ENCODE measurements at places on chromosomes 4 and X.

- DNase-seq, result no peak
Observed at GRCh38 chr4:152828122-152828521, 48.4 kb downstream of the ARFIP1 start.

DNA sequence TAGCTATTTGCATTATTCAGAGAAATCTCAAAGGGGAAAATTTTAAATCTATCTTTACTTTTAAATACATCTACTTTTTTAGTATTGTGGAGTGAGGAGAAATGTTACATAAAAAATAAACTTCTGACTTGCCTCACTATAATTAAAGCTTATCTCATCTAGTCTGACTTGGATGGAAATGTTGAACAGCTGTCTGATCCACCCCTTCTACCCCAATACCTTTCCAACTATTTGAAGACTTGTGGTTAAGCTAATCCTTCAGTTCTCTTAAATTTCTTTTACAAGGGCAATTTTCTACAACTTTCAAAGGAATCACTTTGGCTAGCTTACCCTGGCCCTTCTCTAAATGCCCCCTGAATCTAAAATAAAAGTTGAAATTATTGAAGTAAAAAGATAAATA is 17.3 kb upstream of the RPS6KA6 start:
- DNase-seq, result no peak

DNA sequence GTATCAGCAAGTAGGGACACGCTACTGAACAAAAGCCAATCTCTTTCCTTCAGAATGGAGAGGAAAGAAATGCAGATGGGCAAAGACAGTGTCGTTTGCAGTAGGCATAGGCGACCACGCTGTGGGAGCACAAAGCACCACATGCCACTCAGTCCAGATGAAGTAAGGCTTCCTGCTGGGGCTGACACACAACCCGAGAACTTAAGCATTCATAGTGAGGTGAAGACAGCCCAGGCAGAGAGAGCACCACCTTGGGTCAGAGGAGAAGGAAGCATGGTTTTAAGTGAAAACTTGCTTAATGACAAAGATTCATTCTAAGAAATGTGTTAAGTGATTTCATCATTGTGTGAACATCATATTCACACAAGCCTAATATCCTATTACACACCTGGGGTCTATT is 238.8 kb downstream of the MGST2 start:
- DNase-seq, result no peak

DNA sequence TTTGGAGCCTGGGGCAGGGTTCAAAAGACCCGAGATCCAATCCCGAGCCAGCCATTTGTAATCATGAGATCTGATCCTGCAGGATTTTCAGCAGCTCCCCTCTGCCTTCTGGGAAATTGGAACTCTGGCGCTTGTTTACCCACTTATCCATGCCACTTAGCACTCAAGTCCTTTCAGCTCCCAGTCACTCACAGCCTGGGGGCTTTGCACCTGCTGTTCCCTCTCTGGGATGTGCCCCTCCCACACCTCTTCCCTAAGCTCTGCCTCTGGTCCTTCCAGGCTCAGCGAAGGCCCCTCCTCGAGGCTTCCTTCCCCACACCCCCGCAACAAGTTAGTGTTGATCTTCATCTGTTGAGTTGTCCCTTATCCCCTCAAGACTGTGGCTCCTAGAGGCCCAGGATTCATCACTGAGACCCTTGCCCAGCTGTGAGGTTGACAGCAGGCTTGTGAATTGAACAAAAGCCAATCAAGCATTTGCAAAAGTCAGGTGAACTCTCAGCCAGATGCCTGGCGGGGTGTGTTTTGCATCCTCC is 99.1 kb upstream of the AFAP1 start:
- no peak for DNase-seq

DNA sequence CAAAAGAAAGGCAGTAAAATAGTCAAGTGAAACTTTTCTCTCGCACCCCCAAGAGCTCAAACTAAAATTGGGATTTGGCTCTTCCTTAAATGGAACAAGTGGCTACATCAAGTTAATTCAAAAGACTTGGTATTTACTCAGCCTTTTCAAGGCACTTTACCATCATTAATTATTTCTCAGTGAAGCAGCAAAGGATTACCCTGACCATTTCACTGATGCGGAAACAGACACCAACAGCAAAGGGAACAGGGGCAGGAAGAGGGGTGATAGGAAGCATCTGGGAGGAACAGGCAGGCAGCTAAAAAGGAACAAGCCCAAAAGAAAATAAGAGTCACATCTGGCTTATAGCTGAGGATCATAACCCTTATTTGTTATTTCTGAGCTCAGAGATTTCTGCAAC is 2.7 kb downstream of the SCML2 start:
- no peak for DNase-seq

DNA sequence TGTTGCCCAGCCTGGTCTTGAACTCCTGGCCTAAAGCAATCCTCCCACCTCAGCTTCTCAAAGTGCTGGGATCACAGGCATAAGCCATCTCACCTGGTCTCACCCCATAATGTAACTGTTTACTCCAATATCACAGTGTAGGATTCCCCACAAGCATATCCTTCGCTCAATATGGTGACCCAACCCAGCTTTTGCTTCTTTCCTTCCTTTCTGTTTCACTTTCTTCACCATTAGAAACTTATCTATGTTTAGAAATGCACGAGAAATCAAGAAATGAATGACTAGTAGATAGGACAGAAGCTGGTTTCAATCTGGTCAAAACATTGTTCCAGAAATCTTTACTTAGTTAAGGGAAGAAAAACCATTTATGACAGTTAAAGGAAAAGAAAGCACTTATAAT is 18.9 kb downstream of the TSPAN5 start:
- no peak for DNase-seq

DNA sequence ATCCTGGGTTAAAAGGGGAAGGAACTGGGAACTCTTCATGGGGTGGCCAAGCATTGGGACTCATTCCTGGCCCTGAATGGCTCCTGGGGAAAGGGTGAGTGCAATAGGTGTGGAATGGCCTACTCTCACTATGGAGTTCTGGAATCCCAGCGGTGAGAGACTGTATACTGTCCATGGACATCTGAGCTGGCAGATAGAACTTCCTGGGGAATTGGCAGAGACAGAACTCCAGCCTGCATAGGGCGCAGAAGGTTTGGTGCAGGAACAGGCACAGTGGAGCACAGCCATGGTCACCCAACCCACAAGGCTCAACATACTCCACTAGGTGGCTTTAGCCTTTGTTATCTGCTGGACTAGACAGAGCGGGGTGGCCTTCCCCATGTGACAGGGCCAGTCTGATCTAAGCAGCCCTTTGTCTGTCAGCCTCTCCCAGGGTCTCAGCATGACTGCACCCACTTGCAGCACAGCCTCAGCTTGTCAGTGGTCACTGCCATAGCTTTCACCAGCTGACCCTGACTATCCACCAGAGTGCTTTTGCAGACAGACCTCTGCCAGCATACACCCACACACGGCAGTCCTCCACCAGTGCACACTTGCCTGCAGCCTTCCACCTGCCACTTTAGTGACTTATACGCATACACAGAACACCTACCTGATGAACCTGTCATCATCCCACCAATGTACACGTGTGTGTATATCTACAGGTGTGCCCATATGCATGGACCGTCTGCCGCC is 48.4 kb downstream of the TECRL start:
- no peak for DNase-seq

- no peak for DNase-seq
Observed at GRCh38 chr4:13298655-13299054, 185.5 kb downstream of the RAB28 start.

- DNase-seq, result no peak
Observed at GRCh38 chrX:24266996-24267395, 46.9 kb downstream of the SUPT20HL2 start.

- DNase-seq, result no peak
Observed at GRCh38 chr4:30103455-30103854, 616.7 kb upstream of the PCDH7 start.

DNA sequence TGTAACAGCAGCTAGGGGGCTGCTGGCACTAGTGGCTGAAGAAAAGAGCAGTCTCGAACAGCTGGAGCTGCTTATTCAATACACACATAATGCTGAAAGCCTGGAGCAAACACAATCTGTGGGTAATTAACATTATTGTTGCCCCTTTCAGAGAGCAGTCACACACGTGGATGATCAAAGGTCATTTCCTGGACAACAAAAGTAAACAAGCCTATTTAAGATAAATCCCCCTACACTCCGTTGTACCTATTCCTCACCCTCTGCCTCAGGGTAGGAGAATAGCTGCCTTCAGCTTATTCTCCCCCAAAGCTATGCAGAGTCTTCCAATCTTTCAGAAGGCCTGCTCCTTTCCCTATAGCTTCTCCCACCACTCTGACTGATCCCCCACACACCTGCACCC is 803.9 kb downstream of the C4orf33 start:
- no peak for DNase-seq

- DNase-seq, result no peak
Observed at GRCh38 chr4:138229160-138229559, 13.0 kb downstream of the SLC7A11 start.

GRCh38 chr4:169668069-169668721 is 47.8 kb downstream of the CLCN3 start:
- DNase-seq, result no peak

DNA sequence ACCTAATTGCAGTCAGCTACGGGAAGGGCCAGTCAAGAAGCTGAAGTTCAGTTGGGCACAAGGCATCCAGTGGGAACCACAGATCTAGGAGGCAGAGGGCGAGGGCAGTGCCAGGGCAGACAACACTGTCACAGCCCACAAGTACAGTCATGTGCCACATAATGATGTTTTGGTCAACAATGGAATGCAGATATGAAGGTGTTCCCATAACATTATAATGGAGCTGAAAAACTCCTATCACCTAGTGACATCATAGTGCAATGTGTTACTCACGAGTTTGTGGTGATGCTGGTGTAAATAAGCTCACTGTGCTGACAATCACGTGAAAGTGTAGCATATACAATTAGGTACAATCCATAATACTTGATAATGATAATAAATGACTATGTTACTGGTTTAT is 4.5 kb upstream of the TMEM255A start:
- DNase-seq, result no peak

DNA sequence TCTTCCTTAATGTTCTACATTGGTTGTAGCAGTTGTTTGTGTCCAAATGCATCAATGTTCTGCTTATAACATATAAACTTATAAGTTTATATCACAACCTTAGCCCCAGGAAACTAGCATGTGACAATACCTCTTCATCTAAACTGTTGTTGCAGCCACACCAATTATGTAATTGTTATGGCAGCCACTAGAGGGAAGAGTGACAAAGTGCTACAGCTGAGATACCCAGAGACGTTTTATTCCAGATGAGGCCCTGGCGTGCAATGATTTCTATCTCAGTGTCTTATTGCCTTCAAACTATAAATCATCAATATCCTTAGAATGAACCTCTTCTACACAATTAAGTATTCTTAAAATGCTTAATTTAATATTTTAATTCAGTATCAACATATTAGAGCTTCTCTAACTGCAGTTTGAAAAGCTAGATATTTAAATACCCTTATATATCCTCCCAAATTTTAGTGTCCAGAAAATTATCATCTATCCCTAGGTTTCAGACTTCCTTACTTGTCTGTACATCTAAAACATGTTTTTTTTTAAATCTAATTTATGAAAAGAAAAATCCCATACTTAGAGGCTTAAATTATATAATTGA is 171.6 kb downstream of the PCDH10 start:
- no peak for DNase-seq

- no peak for DNase-seq
Observed at GRCh38 chr4:13733817-13734216, 106.3 kb upstream of the BOD1L1 start.

- DNase-seq, result no peak
Observed at GRCh38 chrX:41300758-41301437, 33.1 kb upstream of the DDX3X start.

GRCh38 chrX:120499301-120500072 is 30.4 kb upstream of the LAMP2 start:
- DNase-seq, result no peak

DNA sequence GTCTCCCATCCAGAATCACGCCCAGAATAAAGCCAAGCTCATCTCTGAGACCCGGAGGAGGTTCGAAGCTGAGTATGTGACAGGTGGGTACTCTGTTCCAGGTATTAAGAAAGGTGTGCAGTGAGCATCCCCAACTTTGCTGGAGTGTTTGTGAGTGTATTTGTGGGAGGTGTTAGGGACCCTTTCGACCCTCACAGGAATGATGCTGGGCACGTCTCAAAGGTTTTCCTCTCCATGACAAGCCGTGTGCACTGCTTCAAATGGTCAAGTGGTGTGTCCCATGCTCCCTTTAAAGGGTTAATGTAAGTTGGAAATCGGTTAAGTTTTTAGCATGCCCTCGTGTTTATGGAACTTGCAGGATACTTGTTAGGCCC is 442 bp downstream of the MOSPD2 start:
- no peak for DNase-seq

- DNase-seq, result no peak
Observed at GRCh38 chr4:105274504-105274903, 127.8 kb downstream of the TET2 start.

- no peak for DNase-seq
Observed at GRCh38 chr4:15352524-15352923, 75.3 kb upstream of the C1QTNF7 start.

- no peak for DNase-seq
Observed at GRCh38 chrX:140815868-140816267, 106.3 kb downstream of the LINC00632 start.

GRCh38 chrX:50988649-50989048 is 78.1 kb downstream of the BMP15 start:
- no peak for DNase-seq

DNA sequence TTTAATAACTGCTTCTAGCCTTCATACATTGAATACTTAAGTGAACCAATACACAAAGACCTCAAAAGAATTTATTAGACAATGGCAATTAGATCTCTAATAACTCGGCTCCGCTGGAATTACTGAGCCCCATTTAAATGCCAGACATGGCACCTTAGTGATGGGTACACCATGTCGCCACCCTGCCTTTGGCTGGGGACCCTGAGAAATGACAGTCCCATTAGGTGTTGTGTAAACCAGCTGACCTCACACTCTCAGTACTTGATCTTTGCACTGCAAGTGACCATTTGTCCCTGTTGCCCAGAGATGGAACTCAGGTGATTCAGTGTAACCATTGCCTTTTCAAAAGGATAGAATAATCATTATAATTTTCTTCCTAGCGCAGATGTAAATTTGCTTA is 144.6 kb upstream of the SMARCAD1 start:
- no peak for DNase-seq

- no peak for DNase-seq
Observed at GRCh38 chr4:20085156-20085555, 166.5 kb upstream of the SLIT2 start.

DNA sequence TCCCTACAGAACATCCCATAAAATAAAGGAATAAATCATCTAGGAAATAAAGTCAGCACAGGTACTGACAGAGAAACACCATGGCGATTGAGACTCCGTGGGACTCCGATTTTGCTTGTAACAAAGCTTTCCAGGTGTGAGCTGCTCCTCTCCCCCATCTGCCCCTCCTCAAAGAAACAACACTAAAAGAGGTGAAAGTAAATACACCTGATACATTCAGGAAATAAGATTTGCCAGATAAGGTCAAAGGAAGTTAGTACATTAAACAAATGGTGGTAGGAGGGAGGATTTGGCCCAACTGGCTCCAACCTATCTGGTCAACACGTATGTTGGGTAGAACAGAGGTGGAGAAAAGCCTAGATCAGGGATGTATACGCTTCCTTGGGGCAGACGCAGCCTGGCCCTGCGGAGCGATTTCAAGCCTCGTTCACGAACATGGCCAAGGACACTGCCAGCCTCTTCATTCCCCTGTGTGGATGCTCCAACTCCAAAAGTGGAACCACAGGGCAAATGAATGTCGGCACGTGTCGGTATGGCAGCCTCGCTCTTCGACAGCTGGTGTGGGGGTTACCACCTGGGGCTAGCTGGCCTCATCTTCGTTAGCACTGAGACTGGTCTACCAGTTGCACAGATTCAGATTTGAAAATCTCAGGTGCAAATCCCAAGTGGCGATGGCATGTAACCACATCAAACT is 162.5 kb downstream of the AFAP1 start:
- no peak for DNase-seq

GRCh38 chrX:16653424-16653823 is 3.5 kb downstream of the S100G start:
- no peak for DNase-seq

All from activated T-cell treated with anti-CD3 and anti-CD28 coated beads, Interleukin-2, amount 50 U/mL, for 24 hours (primary cell).